ENCODE measurements at places on chromosomes 2 and 18.

GRCh38 chr18:41881285-41881684 lies 73.7 kb upstream of the PIK3C3 start:
- DNase-seq: no peak

GRCh38 chr2:69353360-69353759 lies 33.7 kb downstream of the GFPT1 start:
- DNase-seq: no peak

- DNase-seq: no peak
Observed at GRCh38 chr2:60551240-60552077, 2.0 kb downstream of the BCL11A start.

GRCh38 chr18:75369026-75369721 lies 58.3 kb downstream of the SMIM21 start:
- no peak for DNase-seq

DNA sequence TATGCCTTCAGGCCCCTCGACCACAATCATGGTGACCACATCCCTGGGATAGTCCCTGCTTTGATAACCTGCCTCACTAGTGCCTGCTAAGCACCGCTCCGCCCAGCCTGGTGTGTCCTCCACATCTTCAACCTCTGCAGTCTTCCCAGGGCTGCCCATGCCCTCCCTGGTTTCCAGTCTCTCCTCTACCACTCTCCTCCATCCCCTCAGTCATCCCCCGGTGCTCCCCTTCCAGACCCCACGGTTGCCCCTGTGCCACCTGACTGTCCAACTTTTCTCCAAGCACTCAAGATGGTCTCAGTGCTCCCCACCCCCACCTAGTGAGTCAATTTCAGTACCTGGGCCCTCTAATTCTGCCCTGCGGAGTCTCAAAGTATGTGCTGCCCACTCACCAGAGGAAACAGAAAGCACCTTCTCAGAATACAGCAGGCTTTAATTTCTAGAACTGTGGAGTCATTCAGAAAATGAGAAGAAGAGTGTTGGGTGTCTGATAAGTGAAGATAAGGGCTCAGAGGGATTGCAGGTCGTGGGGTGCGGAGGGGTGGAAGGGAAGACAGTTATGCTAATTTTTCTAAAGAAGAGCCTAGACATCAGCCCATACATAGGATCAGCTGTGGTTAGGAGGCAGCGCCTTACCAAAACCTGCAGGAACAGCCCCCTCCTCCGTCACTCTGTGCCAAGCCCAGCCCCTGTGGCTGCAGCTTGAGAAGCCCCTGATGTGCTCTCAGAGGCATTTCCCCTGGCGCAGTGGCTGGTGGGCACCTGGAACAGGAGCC lies 53.6 kb upstream of the CAB39 start:
- DNase-seq: no peak

DNA sequence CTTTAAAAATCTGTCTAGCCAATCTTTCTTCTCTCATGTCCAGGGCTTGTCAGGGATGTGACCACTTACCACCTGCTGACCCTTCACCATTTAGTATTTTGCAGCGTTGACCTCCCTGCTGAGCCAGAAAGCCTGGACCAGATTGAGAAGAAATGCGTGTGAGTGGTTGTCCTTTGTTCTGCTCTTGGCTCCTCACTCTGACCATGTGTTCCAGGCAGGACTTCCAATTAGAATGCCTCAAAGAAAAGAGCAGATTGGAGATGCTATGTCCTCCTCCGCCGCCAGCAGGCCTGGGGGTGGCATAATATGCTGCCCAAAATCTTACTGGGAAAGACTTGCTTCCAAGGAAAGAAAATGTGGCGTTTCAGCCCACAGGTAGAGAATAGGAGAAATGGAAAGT lies 894.1 kb downstream of the SLC4A3 start:
- no peak for DNase-seq

- no peak for DNase-seq
Observed at GRCh38 chr18:8998481-8999217, 103.8 kb upstream of the NDUFV2 start.

- DNase-seq: no peak
Observed at GRCh38 chr2:201344663-201345366, 12.3 kb downstream of the FLACC1 start.

- DNase-seq: no peak
Observed at GRCh38 chr2:68377137-68377780, 12.2 kb downstream of the PLEK start.

Measured in bone marrow (tissue), 2 donors.